ENCODE measurements at places on chromosomes 3 and 15. TPM values are rescaled to one million over a fixed set of nuclear protein-coding genes. Genes with fewer than 3 reads are reported as not detected.

DNA sequence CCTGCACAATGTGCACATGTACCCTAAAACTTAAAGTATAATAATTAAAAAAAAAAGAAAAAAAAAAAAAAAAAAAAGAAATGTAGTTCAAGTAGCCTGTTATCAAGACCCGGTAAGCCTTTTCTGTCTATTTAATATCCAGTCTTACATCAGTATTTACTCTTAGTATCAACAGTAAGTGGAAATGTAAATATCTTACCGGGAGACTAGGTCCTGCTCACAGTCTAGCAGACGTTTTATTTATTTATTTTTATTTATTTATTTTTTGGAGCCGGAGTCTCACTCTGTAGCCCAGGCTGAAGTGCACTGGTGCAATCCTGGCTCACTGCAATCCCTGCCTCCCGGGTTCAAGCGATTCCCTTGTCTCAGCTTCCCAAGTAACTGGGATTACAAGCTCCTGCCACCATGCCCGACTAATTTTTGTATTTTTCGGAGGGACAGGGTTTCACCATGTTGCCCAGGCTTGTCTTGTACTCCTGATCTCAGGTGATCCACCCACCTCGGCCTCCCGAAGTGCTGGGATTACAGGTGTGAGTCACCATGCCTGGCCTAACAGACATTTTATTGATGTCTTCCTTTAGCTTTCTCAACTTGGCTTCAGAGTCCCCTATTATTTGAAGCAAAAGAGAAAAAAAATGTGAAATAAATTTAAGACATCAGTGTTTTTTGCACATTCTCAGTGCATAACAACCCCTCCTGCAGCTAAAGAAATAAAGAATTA, 19.9 kb downstream of the C2CD4B start:
- DNase-seq = no peak

The GRK7 gene
- not detected for total RNA-seq

- DNase-seq = no peak
Observed at GRCh38 chr15:65394936-65395335, 17.1 kb upstream of the IGDCC3 start.

GRCh38 chr3:98791341-98792325, 28.5 kb downstream of the ST3GAL6 start:
- DNase-seq = no peak

The SST gene
- not detected for total RNA-seq

The MKRN2OS gene
- not detected for total RNA-seq

DNA sequence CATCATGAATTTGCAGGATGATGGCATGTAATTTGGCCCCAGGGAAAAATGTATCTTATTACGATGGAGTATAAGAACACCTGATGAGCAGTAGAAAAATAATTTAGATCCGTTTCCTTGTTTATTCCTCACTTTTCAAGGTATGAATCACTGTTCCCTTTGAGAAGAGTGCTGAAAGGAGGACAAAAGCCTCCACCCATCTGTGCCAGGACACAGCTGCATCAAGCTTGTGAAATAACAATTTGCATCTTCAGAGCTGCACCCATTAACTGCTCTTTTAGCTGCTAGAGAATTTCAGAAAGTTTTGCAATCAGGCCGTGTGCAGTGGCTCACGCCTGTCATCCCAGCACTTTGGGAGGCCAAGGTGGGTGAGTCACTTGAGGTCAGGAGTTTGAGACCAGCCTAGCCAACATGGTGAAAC, 9.6 kb downstream of the CLDND1 start:
- no peak for DNase-seq
